ENCODE measurements at places on chromosomes 6 and 20.

- DNase-seq, result no peak
Observed at GRCh38 chr6:53756396-53756795, 38.4 kb upstream of the LRRC1 start.

DNA sequence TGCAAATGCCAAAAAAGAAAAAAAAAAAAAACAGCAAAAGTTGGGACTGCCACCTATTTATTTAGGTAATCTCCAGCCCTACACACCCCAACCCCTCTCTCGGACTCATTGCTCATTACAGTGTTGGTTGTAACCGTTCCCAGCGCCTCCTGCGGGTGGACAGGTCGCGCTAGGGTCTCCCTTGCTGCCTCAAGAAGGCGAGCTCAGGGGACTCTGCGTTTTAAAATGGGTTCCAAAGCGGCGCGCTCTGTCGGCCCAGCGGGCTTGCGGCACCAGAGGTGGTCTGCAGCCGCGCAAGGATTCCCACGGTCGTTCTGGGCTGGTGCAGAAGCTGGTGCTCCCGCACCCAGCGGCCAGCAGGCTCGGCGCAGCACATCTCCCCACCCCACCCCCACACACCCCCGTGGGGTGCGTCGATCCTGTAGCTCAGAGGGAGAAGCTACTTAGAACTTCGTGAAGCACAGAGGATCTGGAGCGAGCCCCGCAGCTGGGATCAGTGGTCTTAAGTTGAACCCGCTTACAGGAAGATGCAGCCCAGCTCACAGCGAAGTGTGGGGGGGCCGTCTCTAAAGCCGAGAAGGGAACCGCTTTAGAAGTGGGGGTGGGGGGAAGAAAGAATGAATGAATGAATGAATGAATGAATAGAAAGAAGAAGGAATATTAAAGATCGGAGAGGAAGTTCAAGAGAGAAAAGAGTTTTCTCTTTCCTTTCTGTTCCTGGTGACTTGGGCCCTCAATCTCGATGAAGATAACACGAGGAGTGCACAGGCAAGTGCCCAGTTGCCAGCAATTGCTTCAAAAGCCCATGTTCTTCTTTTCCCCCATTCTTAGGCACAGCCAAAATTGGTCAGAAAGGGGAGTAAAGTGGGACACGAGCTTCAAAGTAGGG, 780 bp downstream of the TFAP2A start:
- DNase-seq, result no peak

- DNase-seq, result no peak
Observed at GRCh38 chr6:129684903-129685661, 24.9 kb downstream of the ARHGAP18 start.

GRCh38 chr6:142721215-142721920, 223.6 kb downstream of the HIVEP2 start:
- DNase-seq, result no peak

GRCh38 chr6:89021629-89022028, 58.2 kb upstream of the RNGTT start:
- DNase-seq, result no peak

DNA sequence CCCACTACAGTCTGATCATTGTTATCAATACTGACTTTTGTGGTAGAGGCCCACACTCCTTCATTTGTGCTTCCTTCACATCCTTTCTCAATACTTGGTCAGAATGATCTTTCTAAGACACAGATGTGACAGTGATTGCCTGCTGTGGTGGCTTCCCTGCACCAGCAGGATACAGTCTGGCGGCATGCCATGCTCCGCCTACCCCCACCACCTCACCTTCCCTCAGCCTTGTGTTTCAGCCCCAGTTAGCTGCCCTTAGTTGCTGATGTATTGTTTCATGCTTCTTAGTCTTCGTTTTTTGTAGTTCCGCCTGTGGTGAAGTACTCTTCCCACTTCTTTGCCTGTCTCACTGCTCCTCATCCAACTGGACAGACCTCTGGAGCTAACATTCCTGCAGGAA, 10.9 kb downstream of the LRRC1 start:
- no peak for DNase-seq

- DNase-seq, result no peak
Observed at GRCh38 chr6:30097902-30098768, 14.8 kb downstream of the TRIM31 start.

GRCh38 chr6:16097382-16098171, 31.3 kb upstream of the MYLIP start:
- DNase-seq, result no peak

DNA sequence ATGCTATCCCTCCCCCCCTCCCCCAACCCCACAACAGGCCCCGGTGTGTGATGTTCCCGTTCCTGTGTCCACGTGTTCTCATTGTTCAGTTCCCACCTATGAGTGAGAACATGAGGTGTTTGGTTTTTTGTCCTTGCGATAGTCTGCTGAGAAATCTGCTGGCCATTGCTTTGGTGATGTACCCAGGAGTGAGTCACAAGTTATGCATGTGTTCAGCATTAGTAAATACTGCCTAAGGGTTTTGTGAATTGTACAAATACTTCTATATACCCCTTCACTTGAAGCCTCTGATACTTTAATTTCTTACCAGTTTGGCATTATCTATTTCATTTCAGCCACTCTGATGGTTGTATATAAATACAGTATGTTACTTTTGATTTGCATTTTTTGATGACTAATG, 711.3 kb upstream of the GJE1 start:
- no peak for DNase-seq

DNA sequence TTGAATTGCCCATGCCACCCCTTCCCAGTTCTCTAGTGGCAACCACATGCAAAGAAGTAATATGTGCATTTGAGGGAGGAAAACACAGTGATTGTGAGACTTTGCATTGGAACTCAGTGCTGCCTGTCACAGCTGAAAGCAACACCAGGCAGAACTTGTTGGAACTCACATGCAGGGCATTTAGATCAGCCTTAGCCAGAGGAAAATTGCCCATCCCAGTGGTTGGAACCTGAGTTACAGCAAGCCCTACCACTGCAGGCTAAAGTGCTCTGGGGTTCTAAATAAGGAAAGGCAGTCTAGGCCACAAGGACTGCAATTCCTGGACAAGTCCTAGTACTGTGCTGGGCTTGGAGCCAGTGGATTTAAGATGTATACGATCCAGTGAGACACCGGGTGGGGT, 245.3 kb upstream of the UFL1 start:
- DNase-seq, result no peak

DNA sequence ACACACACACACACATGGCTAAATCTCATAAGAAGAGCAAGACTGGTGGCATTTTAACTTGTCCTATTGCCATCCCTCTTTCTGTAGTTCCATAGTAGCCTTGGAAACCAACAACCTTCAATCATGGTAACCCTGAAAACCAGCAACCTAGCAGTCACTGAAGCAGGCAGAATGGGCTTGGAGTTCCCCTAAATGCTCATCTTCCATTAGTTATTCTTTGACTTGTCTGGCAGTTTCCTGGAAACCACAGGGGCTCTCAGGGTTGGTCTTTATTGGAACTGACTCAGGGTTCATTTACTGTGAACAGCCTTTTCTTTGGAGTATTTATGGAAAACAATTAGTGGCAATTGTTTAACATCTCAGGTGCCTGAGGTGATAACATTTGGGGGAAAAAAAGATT, 19.4 kb upstream of the BRPF3 start:
- DNase-seq, result no peak

- DNase-seq, result no peak
Observed at GRCh38 chr20:53328961-53329360, 264.7 kb downstream of the ZNF217 start.

DNA sequence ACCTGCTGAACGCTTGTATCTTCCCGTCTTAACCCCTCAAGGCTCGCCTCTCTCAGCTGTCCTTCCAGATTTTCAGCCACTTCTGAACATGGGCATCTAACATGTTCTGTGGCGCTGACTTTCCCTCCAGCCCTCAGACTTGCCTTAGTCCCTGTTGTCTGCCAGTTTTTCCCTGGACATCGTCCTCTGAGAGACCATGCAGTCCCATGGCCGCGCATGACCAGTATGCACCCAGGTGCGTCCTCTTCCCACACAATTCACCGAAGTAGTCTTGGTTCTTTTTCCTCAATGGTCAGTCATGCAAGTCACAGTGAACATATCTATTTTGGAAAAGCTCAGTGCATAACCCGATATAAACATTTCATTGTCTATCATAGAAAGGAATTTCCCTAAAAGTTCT, 9.2 kb downstream of the TUBB2B start:
- DNase-seq, result no peak
